D341Med (cell line): ENCODE measurements at places on chromosomes 7 and 10.

DNA sequence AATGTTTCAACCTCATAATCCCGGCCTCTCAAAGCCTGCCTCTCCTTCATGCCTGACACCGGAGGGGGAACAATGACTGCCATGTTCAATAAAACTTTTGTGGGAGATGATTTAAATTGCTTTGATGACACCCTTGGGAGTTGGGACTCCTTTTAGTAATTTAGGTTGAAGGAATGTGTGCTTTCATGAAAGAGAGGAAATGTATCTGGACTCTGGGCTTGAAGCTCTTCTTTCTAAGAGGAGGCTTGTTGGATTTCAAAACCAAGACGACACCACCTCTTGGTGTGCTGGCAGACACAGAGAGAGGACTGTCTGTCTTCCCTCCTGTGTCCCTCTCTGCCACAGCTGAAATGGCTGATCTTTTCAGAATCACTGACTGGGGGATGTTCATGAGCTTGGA lies 168.1 kb downstream of the GALNT17 start:
- no peak for DNase-seq

DNA sequence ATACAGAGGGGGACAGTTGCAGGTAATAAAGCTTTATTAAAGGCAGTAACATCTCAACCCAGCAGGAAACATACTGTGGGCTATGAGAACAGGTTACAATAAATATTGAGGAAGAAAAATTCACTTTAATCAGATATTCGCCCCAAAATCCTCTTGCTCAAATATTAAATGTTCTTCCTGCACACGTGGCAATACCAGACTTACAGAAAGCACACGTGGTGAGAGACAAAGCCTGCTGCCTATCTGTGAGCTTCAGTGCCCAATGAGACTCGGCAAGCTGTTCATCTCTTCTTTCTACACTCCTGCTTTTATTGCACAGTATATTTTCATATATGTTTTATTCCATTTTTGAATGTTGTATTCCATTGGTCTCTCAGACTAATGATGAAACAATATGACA lies 113.2 kb downstream of the OR13A1 start:
- no peak for DNase-seq

GRCh38 chr10:506451-507354 lies 182.8 kb downstream of the DIP2C start:
- no peak for DNase-seq

- no peak for DNase-seq
Measured at GRCh38 chr10:116185199-116185867, 87.7 kb downstream of the GFRA1 start.

- no peak for DNase-seq
Measured at GRCh38 chr10:18278181-18278580, 138.0 kb downstream of the CACNB2 start.

DNA sequence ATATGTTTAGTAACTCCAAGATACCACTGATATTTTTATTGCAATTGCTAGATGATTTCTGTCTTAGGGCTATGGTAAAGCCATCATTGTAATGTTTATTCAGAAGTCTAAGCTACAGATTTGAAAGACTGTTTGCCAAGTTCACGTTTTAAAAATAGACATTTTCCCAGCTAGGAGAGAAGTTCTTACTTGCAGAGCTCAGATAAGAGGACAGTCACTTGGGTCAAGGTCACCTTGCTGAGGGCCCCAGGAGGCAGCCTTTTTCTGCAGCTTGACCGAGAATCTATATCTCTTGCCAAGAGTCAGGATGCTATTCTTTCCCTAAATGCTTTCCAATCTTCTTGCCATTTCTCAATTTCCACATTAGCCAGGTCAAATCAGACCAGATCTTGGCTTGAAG lies 1011.2 kb downstream of the KCNMA1 start:
- DNase-seq: no peak

DNA sequence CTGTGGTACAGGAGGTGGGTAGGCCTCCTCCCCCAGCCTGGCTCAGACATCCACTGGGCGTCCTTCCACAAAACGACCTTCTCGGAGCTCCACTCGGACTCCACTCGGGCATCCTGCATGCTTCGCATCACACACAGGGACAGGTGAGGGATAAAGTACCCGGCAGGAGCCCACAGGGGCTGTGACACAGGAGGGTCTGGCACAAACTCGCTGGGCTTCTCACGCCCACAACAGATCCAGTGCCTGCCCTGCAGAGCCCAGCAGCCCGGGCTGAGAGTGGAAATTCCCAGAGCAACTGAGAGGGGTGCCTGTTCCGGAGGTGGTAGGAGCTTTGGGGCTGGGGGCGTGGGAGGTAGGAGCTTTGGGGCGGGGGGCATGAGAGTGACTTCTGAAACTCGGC lies 108.4 kb downstream of the MKI67 start:
- DNase-seq: no peak

DNA sequence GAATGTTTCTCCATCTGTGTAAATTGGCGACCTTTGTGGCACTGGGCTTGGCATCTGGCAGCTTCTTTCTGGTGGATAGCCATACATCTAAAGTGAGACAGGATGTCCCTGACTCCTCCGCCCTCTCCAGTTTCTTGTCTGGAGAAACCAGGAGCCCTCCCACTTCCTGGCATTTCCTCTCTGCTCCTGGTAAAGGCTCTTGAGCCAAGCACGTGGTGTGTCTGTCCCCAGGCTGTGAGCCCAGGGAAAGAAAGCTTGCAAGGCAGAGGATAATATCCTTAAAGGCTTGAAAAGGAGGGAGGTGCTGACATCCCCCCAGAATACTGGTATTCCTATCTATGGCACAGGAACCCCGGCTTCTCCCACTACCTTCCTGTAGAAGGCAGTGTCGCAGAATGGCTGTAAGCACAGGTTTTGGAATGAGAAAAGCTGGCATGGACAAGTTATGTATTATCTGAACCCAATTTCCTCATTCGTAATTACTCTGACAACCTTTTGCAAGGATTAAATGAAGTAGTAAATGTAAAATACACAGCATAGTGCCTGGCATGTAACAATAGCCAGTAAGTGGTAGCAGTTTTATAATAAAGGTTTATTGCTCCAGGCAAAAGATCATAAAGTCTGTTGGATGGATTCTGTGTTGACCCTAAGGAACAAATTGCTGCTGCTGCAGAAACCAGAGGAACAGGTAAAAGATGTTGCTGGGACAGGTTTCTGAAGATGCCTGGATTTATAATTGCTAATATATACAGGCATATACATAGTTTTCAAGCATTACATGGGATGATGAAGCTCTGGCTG lies 11.8 kb upstream of the ACSL5 start:
- no peak for DNase-seq

DNA sequence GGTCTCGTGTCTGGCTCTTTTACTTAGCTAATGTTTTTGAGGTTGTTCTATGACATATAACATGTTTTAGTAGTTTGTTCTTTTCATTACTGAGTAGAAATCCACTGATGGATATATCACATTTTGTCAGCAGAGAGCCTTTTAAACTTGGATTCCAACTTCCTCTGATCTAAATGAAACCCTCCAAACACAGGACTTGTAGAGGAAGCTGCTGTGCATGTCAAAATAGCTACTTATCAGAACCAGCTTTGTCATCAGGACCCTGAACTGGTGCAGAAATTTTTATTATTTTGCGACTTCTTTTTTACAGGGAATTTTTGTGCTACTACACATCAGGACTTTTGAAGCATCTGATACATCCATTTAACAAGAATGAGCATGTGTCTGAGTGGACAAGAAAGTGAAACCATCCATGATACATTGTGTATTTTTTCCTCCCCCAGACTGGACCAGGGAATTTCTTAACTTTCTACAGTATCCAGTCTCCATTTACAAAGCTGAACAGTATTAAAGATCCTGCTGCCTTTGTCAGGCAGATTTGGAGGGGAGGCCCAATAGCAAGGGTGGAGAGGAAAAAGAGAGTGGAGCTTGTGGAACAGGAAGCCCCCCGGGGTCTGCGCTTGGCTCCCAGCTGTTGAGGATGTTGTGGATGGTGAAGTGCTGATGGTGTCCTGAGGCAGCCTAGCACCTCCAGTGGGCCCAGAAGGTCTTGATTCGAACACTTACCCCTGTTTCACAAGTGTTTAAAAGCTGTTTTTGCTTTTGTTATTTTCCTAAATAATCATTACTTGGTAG lies 29.3 kb upstream of the MTPAP start:
- DNase-seq: no peak

GRCh38 chr10:6580279-6581029 lies 378 bp upstream of the PRKCQ start:
- peak; percentile 96 for DNase-seq

- DNase-seq: no peak
Measured at GRCh38 chr7:123096434-123096833, 100.9 kb upstream of the TAS2R16 start.
